ENCODE measurements at places on chromosomes 3 and 15.

- DNase-seq = no peak
Measured at GRCh38 chr3:170309046-170309445, 48.5 kb upstream of the SKIL start.

DNA sequence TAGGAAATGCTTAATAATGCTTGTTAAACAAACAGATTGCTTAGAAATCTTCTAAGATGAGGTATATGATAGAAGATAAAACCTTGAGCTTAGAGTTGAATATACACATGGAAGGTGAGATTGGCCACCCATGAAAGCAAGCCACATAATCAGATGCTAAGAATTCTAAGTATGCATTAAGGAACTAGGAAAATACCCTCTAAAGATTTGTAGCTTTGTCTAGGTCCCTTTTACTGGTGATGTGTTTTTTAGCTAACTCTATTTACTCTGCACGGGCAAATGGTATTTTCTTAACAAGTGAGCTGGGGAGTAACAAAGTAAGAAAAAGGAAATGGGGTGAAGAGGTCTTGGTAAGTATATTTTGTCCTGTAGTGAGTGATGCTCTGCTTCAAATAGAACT lies 310.3 kb downstream of the OXSM start:
- DNase-seq = no peak

DNA sequence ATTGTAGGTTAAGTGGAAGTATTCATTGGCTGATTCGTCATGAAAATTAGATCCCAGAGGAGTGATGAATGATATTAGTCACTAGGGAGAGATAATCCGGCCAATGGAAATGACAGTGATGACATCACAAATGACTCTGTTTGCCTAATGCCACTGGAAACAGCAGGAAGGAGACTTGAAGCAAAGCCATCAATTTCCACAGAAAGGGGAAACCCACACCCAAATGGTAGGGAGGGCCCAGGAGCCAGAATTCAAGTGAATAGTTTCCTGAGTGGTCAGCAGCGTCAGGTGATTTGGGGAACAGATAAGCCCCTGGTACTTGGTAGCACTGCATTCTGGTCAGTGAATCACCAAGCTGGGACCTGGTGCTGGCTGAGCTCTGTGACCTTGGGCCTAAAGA lies 3.3 kb upstream of the ADAMTS9 start:
- DNase-seq = no peak

DNA sequence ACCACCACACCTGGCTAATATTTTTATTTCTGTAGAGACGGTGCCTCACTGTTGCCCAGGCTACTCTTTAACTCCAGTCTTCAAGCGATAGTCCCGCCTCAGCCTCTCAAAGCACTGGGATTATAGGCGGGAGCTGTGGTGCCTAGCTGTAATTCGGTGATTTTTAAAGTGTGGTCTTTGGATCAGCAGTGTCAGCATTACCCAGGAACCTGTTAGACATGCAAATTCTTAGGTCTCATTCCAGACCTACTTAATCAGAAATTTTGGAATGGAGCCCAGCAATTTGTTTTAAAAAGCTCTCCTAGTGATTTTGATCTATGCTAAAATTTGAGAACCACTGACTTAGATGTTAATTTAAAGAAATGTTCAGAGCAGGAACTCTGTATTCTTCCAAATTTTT lies 51.9 kb downstream of the GOLM2 start:
- DNase-seq = no peak

DNA sequence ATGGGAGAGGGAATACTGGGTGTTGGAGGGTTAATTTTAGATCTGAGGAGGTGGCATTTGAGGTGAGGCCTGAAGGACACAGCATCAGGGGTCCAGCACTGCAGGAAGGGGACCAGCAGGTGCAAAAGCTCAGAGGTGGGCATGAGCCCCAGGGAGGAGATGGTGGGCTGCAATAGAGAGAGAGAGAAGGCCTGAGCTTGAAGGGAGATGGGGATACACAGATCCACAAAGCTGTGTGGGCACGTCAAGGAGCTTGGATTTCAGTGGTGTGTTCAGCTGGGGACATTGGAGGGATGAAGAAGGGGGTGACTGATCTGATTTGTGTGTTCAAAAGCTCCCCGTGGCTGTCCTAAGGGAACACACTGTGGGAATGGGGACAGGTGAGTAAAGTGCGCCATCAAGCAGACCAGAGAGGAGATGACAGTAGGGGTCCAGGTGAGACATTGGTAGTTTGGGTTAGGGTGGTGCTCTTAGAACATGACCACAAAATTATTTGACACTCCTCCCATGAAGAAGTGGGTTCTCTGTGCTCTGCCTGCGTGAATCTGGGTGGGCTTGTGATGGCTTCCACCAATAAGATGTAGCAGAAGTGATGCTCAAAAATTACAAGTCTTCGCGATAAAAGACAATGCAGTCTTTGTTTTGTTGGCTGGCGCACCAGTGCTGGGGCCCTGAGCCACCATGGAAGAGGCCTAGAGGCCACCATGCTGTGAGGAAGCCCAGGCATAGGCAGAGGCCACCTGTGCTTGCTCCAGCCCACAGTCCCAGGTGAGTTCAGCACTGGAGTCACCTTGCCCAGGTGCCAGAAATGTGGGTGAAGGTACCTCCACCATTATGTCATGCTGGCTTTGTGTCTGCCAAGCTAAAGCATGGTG lies 1.9 kb upstream of the WNT7A start:
- no peak for DNase-seq

DNA sequence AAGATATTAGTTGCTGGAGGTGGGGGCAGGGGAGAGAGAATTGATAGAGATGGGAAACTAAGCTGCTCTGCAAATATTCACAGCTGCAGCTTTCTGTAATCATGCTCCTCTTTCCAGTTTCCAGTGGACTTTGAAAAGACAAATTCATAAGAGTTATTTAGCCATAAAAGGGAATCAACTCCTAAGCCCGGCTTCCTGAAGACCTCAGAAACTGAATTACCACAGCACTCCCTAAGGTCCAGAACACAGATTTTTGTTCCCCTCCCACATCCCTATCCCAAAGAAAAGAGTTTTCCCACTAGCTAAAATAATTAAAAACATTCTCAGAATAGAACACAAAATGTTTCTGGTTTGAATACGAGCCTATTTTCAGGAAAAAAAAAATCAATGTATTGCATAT lies 871.8 kb upstream of the NR2F2 start:
- DNase-seq = no peak

DNA sequence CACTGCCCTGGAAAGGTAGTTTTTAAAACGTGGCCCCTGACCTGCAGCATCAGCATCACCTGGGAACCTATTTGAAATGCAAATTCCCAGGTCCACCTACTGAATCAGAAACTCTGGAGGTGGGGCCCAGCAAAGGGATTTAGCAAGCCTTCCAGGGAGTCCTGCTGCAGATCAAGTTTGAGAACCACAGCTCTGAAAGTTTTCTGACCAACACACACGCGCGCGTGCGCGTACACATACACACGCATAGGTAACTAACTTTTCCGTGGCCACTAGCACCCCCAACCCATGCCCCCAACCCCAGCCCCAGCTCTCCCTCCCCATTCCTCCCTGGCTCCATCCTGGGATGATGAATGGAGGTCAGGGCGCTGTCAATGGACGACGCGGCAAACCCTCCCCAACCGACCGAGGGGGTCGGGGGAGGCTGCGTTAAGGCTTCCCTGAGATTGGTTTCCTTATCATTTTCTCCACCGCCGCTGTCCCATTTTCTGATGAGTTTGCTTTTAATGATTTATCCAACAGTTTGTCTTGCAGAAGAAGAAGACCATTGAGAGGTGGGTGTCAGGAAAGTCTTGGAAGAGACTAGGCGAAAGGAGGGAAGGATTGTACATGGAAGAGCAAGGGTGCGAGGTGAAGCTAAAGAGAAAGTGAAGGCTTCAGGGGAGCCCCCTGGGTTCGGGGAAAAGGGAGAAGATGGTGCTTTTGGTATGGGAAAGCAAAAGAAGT lies 590 bp upstream of the BOC start:
- no peak for DNase-seq

- no peak for DNase-seq
Measured at GRCh38 chr3:123285066-123285465, 83.3 kb downstream of the SEC22A start.

GRCh38 chr3:18758047-18758704 lies 333.0 kb upstream of the SATB1 start:
- peak; percentile 13 for DNase-seq

DNA sequence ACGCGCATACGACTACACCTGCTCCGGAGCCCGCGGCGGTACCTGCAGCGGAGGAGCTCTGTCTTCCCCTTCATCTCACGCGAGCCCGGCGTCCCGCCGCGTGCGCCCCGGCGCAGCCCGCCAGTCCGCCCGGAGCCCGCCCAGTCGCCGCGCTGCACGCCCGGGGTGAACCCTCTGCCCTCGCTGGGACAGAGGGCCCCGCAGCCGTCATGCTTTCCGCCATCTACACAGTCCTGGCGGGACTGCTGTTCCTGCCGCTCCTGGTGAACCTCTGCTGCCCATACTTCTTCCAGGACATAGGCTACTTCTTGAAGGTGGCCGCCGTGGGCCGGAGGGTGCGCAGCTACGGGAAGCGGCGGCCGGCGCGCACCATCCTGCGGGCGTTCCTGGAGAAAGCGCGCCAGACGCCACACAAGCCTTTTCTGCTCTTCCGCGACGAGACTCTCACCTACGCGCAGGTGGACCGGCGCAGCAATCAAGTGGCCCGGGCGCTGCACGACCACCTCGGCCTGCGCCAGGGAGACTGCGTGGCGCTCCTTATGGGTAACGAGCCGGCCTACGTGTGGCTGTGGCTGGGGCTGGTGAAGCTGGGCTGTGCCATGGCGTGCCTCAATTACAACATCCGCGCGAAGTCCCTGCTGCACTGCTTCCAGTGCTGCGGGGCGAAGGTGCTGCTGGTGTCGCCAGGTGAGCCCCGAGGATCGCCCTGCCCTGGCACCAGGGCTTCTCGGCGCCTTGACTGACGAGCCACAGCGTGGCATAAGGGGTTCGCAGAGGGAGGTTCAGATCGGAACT lies 420 bp downstream of the SLC27A2 start:
- DNase-seq = no peak

DNA sequence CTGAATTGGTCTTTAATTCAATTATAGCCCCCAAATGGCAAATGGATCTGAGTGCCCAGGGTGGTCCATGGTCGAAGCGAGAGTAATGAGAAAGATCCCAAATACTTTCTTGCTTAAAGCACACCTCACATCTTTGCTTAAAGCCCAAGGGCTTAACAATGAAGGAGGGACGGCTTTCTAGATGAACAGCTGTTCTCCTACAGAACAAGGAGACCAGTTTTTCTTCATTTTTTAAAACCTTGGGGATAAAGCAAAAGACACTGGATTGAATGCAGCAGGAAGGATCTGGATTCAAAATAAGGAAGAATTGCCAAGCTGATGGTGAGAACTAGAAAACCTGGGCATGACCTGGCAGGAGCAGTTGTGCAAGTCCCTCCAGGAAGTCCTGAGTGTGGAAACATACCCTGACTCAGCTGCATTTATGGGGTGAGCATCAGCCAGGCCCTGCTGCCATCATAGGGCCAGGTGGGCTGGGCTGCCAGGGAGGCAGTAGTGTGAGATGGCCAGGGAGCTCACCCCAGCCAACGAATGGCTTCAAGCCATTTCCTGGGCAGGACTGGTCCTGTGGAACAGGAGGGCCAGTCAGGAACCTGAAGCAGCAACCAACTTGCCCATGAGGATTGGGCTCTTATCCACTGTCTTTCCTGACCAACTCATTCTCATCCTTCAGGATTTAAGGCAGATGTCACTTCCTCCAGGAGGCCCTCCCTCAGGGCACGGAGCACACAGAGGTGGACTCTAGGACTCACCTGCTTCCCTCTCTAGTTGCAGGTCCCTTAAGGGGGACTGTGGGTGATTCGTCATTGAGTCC lies 18.4 kb upstream of the RHCG start:
- no peak for DNase-seq

- DNase-seq = no peak
Measured at GRCh38 chr3:105801397-105801796, 67.4 kb downstream of the CBLB start.

DNA sequence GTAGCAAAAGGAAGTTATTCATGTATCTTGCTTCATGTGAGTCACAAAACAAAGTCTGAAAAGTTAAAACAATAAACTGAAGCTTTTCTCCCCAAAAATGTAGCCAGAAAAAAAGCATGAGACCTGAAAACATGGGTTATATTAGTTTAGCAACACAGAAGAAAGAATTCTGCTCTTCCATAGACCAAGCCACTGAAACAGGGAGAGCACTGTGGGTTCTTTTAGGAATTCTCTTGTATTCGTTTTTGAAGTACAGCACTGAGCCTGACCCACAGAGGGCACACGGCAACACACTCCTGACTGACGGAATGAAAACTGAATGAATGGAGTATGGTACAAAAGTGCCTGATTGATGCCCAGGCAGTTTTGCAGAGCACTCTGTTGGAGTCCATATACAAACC lies 66.6 kb downstream of the TM4SF4 start:
- DNase-seq = no peak

DNA sequence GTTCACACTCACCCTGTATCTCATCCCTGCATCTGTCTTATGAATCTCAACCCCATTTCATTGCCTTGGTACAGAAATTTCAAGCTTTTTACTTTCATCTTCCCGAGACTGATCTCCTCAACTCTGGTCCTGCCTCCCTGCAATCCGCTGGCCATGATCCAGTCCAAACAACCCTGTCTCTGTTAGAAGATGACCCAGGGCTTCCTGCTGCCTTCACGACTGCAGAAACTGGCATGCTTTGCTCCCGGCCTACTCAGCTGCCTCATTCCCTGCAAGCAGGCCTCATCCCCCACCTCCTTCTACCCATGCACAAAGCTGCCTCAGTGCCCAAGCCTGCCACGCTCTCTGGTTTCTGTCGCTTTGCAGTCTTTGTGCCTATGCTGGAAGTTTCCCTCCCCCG lies 12.4 kb downstream of the HES1 start:
- no peak for DNase-seq

DNA sequence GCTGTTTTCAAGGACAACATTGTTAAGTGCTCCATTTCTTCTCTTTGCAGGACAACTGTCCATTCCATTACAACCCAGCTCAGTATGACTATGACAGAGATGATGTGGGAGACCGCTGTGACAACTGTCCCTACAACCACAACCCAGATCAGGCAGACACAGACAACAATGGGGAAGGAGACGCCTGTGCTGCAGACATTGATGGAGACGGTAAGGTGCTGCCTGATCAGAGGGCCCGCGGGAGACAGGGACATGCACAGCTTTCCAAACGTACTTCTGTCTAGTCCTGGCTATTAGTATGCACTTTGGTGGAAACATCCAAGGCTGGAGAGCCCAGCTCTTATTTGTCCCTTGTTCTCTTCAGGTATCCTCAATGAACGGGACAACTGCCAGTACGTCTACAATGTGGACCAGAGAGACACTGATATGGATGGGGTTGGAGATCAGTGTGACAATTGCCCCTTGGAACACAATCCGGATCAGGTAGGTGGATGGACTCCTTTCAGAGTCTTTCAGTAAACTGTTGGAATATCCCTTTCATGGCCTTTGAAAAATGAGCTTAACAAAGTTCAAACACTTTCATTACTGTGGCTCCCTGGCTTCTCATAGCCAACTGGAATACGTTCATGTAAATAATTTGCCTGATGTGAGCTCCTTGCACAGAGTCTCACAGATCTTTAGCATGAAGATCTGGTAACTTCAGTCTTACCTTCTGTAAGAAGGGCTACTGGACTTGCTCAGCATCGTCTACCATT lies 10.4 kb downstream of the THBS1 start:
- DNase-seq = no peak

DNA sequence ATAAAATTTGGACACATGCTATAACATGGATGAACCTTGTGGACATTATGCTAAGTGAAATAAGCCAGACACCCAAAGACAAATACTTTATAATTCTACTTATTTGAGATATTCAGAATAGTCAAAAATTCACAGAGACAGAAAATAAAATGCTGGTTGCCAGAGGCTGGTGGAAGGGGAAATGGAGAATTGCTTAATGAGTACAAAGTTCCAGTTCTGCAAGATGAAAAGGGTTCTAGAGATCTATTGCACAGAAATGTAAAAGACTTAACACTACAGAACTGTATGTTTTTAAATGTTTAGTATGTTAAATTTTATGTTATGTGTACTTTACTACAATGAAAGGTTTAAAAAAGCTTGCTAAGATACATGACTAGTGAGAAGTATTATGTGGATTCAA lies 344.8 kb downstream of the CNTN3 start:
- DNase-seq = no peak
